ENCODE measurements at places on chromosomes 6 and 20. TPM values are rescaled to one million over a fixed set of nuclear protein-coding genes. Genes with fewer than 3 reads are reported as not detected.

Gene GPR63
- 0.07 TPM for total RNA-seq

Gene TCP11
- total RNA-seq, result not detected

Gene HLA-DPA1
- 23.8 TPM for total RNA-seq

Gene CLIC5
- total RNA-seq, result 0.18 TPM

Gene RAB22A
- 9.4 TPM for total RNA-seq

Gene PRRT1
- total RNA-seq, result not detected

Gene ARHGAP40
- total RNA-seq, result not detected

Gene MATN4
- total RNA-seq, result not detected

Gene CAP2
- total RNA-seq, result 4.7 TPM

Gene NNAT
- total RNA-seq, result not detected

Gene C6orf52
- total RNA-seq, result 0.75 TPM

Gene IL17F
- not detected for total RNA-seq

DNA sequence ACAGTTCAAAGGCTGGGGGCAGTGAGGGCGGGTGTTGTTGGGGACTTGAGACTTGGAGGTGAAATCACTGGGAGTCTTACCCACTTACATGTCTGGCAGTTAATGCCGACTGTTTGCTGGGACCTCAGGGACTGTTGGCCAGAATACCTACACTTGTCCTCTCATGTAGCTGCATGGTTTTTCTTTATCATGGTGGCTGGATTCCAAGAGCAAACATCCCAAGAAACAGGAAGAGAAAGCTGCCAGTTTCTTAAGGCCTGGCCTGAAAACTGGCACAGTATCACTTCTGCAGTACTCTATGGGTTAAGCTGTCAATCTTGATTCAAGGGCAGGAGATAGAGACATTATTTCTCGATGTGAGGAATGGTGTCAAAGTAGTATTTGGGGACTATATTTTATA is 19.8 kb upstream of the C6orf62 start:
- no peak for DNase-seq

DNA sequence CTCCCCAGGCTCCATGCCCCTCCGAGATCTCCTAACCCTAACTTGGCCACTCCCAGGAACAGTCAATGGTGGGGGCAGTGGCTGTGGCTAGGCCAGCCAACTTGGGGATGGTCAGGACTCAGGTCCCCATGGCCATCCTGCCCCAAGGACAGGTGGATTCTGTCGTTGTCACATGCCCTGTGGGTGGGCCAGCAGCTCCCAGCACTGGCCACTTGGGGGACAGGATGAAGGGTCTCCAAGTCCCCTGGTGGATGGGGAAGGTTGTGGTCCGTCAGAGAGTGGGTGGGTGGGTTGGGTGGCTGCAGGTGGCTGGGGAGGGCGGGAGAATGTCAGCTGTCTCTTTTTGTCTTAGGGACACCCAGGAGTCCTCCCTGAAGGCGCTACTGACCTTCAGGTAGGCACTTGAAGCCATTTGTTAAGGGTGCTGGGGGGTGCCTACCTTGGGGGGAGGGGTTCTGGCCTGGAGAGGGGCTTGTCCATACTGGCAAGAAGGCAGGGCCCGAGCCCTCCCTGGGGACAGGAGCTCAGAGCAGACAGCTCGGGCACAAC is 5.5 kb downstream of the COL9A3 start:
- DNase-seq, result no peak

GRCh38 chr6:160112628-160113299 is 8.9 kb upstream of the SLC22A1 start:
- no peak for DNase-seq

GRCh38 chr6:79335133-79335674 is 100.7 kb upstream of the HMGN3 start:
- no peak for DNase-seq

- no peak for DNase-seq
Observed at GRCh38 chr6:111737065-111737521, 131.4 kb upstream of the TRAF3IP2 start.

DNA sequence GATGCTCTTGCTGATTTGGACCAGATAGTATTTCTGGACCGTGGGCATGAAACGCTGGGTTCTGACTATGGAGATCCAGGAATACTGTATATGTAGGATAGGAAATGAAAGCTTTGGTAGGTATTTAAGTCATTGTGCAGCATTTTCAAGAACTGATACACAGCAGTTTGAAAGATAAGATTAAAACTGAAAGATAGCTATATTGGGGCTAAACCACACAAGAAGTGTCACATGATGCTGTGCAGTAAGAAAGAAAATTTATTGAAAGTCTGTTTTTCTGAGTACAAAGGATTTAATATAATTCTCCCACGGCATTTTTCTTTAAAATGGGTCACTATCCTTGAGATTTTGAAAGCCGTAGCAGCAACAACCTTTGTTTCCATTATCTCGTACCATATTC is 305 bp downstream of the IL17A start:
- no peak for DNase-seq

DNA sequence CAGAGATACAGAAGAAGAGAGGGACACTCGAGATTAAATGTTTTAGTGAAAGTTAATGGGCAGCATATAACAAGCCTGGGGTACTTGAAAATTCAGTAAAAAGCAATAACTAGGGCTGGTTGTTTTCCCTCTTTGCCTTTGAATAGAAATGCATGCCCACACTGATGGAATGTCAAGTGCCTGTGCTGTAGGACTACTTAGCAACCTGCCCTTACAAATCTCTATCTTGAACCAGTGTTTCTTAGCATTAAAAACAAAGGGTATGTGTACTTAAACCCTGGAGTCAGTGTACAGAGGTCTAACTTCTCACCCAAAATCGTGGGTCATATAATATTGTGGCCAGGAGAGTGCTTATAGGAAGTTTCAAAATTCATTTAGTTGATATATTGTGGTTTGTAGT is 37.1 kb downstream of the RNF144B start:
- no peak for DNase-seq

DNA sequence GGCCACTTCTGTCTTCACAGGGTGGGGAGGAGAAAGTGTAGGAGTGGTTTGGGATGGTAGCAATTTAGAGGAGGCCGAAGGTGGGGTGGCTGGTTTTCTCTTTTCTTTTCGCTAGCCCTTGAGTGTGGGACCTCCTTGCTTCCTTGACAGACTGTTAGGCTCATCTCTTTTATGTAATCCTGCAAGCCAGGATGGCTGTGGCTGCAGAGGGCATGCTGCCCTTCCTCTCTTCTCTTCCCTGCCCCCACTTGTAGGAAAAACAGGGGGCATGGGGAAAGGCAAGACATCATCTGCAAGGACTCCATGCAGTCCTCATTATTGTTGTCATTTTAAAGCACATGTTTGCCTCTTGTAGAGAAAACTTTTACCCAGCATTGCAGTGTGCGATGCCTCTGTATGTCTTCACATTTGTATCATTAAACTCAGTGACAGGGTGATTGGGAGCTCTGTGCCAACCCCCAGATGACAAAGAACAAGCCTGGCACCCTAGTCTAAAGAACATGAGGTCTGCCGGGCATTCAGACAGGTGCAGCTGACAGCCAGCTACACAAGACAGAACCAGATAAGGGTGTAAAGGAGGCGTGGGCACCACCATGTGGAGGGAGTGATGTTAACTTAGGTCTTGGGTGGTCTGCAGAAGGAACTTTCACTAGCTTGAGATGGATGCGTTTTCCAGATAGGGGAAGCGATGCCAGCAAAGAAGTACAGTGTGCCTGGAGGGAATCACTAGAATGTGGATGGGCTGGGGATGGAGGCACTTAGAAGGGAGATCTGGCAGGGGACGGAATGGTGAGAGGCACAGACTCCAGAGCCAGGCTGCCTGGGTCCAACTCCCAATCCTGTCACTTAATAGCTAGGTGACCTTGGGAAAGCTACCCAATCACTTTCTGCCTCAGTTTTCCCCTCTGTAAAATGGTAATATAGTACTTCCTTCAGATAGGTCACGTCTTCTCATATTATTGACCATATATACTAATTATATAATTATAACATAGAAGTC is 207.6 kb downstream of the TBC1D7 start:
- DNase-seq, result no peak

- no peak for DNase-seq
Observed at GRCh38 chr6:108948181-108948661, 100.0 kb downstream of the ARMC2 start.

DNA sequence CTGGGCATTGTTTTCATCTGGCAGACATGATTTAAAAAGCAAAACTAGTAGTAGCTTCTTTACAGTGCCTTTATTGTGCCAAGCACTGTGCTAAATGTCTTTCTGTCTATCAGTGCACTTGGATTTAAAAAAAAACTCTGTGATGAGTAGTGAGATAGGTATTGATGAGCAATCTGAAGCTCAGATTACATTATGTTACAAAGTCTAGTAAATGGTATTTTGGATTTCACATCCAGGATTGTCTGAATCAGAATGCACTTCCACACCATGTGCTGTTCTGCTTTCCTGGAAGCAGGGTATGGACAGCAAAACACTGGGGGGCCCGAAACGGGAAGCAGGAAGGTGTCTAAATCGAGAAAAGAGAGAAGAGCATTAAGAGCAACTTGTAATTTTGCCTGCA is 103.4 kb upstream of the CCN2 start:
- no peak for DNase-seq

DNA sequence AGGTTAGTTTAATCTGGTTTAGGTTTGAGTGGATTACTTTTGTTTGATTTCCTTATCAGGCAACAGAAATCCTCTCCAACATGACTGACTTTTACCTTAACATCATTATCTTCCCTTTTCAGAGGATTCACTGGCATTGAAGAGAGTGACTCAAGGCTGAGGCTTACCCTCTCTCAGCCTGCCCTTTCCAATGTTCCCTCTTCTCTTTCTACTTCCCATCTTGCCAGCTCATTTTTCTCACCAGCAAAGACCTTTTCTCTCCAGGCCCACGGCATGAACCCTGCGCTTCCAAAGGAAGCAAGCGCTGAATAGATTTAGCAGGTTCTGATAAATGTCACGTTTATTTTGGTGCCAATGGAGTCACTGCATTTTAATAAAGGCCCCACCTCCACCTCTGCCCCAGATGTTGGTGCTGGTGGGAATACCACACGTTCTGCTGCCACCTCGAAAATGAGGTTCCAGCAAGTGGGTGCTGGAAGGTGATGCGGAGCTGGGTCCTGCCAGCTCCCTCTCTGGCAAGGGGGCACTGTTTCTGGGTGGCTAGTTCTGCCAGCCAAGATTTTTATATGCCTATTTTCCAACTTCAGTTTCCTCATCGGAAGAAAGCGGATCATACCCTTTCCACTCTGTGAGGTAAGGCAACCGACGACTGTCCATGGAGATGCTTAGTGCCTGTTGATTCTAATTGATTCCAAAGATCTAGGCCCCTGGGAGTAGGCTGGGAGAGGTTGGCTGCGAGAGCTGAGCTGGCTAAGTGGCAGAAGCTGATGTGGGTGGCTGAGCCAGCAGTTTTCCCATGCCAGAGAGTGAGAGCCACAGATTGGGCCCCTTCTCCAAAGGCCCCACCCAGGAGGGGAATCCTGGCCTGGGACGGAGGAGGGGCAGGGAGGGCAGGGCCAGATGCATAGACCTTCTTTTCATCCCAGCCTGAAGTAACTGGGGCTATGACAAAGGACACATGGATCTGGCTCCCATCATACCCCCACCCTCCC is 87.7 kb upstream of the MAFB start:
- DNase-seq, result no peak

DNA sequence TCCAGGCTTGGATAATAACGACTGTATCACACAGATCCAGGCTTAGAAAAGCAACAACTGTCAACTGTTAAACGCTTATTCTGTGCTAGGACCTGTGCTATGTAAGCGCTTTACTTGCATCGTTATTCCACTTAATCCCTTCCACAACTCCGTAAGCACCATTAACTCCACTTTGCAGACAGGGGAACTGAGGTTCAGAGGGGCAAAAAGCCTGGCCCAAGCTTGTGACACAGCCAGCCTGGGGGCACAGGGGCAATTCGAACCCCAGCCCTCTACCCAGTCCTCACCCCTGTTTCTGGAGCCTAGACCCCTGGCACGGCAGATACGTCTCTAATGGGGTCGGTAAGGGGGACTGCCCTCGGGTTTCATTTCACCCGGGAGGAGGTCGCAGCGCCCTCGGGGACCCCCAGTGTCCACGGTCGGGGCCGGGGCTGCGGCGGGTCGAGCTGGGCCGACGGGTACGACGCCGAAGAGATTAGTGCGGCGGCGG is 411 bp downstream of the DSN1 start:
- DNase-seq, result no peak

GRCh38 chr6:8131265-8131897 is 29.0 kb upstream of the EEF1E1 start:
- DNase-seq, result no peak

- no peak for DNase-seq
Observed at GRCh38 chr6:43260791-43261190, 17.5 kb downstream of the TTBK1 start.

- DNase-seq, result no peak
Observed at GRCh38 chr6:37622646-37623071, 75.0 kb downstream of the MDGA1 start.

- no peak for DNase-seq
Observed at GRCh38 chr20:41141153-41141815, 3.9 kb downstream of the PLCG1 start.

DNA sequence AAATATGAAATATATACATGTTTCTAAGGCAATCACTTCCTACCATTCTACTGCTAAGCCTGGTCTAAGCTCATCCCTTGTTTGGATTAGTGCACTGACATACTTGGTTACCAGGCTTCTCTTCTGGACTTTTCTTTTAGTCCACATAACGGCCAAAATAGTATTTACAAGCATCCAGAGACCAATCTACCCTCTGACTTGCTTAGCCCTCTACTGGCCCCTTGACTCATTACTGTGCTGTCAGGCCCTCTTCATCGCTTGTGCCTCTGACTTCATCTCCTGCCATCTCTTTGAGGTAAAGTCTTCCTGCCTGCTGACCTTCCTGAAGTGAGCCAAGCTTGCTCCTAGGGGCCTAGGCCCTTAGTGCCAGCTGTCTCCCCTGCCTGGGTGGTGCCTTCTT is 35.1 kb downstream of the TULP4 start:
- no peak for DNase-seq

GRCh38 chr6:156598071-156598854 is 178.9 kb upstream of the ARID1B start:
- DNase-seq, result no peak

- no peak for DNase-seq
Observed at GRCh38 chr6:13278164-13278563, 50.2 kb downstream of the TBC1D7 start.

DNA sequence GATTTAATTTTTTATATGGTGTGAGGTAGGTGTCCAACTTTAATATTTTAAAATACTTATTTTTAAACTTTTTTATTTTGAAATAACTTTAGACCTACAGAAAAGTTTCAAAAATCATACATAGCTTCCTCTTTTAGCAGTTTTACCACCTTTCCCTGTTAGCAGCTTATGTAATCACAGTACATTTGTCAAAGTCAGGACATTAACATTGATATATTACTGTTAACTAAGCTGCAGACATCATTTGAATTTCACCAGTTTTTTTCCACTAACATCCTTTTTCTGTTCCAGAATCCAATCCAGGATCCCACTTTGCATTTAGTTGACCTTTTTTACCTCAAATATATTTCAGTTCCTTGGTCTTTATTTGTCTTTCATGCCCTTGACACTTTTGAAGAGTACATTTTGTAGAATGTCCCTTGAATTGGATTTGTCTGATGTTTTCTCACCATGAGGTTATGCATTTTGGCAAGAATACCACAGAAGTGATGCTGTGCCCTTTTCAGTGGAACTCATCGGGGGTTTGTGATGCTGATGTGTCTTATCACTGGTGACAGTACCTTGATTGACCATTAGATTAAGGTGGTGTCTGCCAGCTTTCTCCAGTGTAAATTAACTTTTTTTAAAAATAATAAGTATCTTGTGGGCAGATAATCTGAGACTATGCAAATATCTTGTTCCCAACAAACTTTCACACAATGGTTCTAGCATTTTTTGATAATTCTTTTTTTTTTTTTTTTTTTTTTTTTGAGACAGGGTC is 33.4 kb downstream of the TTLL9 start:
- no peak for DNase-seq

GRCh38 chr20:37494796-37495195 is 26.3 kb upstream of the NNAT start:
- DNase-seq, result peak; percentile 20

- DNase-seq, result peak; percentile 39
Observed at GRCh38 chr20:1805161-1805581, 90.0 kb upstream of the SIRPA start.

All from right lobe of liver (tissue), 6 donors.